ENCODE measurements at places on chromosomes 11 and 22.

DNA sequence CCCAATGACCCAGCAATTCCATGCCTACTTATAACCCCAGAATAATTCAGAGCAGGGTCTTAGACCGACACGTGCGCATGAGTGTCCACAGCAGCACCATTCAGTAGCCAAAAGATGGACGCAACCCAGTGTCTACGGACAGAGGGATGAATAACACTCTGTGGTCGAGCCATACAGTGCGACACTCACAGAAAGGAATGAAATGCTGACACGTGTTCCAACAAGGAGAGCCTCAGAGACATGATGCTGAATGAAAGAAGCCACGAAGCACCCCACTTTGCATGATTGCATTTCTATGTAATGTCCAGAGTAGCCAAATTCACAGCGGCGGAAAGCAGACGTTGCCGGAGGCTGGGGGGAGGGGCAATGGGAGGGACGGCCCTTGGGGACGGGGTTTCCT is 134.4 kb downstream of the CTTN start:
- no peak for DNase-seq

DNA sequence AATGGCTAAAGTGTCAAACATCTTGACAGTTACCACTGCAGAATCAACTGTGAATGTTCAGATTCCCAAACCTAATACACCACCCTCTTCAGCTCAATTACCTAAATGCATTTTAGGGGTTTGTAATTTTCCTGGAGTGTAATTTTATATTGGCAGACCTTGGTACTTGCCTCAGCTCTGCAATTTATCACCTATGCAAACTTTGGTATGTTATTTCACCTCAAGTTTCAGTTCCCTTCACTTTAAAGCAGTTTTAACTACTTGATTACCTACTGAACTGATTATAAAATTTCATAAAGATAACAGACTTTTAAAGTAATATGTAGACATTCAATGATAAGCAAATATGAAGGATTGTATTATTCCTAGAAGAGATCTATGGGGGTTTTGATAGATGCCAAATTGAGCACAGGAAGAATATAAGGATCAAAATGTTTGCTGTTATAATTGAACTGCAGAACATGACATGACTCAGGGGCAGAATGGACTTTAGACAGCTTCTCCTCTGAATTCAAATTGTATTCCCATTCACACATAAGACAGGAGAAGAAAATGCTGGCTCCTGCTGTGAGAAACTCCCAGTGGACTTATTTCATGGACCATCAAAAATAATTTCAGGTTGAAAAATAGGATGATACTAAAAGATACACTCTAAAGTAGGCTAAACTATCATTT is 491.5 kb upstream of the LUZP2 start:
- no peak for DNase-seq

DNA sequence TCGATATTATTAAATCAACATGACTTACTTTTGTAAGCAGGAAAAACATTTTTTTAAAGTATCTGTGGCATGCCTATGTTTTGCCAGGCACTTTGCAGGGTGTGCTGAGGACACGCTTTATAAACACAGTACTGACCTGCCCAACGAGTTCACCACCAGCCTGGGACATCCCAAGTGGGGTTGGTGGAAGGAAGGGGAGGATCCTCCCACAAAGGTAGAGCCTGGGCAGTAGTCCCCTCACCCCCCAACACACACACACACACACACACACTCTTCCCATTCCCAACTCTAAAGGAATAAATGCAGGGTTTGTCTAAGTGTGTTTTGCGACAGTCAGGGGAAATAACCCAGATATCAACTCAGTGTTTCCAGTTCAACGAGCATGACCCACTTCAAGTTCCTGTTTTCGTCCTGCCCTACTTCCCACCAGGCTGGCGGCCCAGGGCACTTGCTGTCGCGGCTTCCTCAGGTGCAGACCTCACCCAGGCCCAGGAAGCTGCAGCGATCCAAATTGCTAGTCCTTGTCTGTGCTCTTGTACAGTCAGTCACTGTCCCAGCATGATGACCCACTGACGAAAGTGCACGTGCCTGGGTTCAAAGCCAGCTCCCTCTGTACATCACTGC is 3.1 kb downstream of the CERK start:
- DNase-seq = peak; percentile 90

GRCh38 chr11:1292644-1293618 is 16.5 kb downstream of the TOLLIP start:
- DNase-seq = no peak

DNA sequence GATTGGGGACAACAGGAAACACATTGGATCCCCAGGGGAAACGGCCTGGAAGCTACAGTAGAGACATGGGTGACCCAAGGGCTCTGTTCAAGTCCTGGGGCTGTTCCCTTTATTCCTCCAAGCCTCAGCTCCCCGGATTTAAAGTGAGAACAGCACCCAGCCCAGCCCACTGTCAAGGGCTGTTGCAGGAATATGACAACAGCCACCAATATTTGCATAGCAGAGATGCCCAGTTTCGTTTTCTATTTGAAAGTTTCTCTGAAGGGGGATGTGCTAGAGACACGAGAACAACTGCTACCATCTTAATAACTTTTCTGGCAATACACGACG is 81.1 kb upstream of the WNT7B start:
- no peak for DNase-seq

GRCh38 chr11:118921929-118922744 is 3.6 kb downstream of the BCL9L start:
- DNase-seq = no peak

GRCh38 chr11:93039531-93040240 is 70.2 kb downstream of the MTNR1B start:
- no peak for DNase-seq

DNA sequence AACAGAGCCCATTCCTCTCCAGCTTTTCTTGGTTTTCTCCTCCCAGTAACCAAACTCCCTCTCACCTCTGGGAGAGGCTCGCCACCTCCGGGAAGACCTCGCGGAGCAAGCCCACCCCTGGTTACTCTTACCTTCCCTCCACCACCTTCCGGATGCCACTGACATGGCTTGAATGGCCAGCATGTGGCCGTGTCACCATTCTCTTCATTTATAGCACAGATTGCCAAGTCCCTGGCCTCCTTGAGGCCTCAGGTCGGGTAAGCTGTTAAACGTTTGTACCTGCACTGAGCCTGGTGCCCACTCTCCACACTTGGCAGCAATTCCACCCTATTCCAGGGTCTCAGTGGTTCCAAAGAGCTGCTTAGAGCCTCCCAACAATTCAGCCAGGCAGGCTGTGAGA is 8.0 kb upstream of the FXYD2 start:
- DNase-seq = no peak

- no peak for DNase-seq
Observed at GRCh38 chr11:114396916-114397315, 3.4 kb downstream of the C11orf71 start.

- DNase-seq = no peak
Observed at GRCh38 chr11:94151903-94152677, 23.4 kb downstream of the PANX1 start.

DNA sequence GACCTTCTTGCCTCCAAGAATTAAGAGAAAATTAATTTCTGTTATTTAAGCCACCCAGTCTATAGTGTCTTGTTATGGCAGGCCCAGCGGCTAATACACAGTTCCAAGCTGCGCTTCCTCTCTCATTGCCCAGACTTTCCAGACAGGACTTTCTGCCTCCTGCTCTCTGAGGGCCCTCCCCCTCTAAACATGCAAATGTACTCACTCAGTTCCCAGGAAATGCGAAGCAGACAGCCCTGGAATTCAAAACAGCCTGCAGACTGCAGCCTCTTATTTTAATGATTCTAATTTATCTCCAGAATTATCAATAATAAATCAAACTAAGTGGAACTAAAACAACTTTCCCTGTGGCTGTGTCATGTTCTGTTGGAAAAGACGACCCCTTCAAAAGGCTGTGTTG is 115.5 kb upstream of the ISX start:
- DNase-seq = no peak

- no peak for DNase-seq
Observed at GRCh38 chr11:134660416-134660815, 248.4 kb upstream of the B3GAT1 start.

- DNase-seq = no peak
Observed at GRCh38 chr11:22163394-22163797, 29.5 kb upstream of the ANO5 start.

GRCh38 chr11:13068211-13068610 is 59.1 kb downstream of the RASSF10 start:
- no peak for DNase-seq

GRCh38 chr22:25373961-25374360 is 154.5 kb downstream of the CRYBB2 start:
- DNase-seq = no peak

GRCh38 chr11:70663815-70664214 is 265.5 kb downstream of the CTTN start:
- no peak for DNase-seq

GRCh38 chr11:100863080-100863581 is 176.0 kb downstream of the ARHGAP42 start:
- DNase-seq = no peak

GRCh38 chr11:114395736-114396135 is 4.6 kb downstream of the C11orf71 start:
- DNase-seq = no peak

- DNase-seq = no peak
Observed at GRCh38 chr11:73185680-73186293, 32.3 kb upstream of the P2RY2 start.

- DNase-seq = no peak
Observed at GRCh38 chr11:117670443-117670842, 126.6 kb downstream of the DSCAML1 start.

DNA sequence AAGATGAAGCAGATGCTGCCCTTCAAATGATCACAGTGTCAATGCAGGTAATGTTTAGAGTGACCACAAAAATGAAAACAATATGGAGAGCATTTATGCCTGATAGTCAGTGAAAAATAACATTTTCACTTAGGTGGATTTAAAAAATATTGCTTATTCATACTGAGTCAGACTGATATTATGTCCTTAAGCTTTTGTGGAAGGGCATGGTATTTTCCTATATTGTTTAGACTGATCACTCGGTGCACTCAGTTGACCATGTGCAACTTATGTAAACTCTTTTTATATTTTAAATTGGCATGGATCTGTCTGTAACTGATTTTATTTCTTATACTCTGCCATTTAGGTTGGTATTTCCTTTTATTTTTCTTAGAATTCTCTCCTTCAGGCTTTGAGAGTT is 106.6 kb downstream of the DYNC2H1 start:
- no peak for DNase-seq

GRCh38 chr22:36088292-36088691 is 59.7 kb upstream of the RBFOX2 start:
- DNase-seq = no peak

DNA sequence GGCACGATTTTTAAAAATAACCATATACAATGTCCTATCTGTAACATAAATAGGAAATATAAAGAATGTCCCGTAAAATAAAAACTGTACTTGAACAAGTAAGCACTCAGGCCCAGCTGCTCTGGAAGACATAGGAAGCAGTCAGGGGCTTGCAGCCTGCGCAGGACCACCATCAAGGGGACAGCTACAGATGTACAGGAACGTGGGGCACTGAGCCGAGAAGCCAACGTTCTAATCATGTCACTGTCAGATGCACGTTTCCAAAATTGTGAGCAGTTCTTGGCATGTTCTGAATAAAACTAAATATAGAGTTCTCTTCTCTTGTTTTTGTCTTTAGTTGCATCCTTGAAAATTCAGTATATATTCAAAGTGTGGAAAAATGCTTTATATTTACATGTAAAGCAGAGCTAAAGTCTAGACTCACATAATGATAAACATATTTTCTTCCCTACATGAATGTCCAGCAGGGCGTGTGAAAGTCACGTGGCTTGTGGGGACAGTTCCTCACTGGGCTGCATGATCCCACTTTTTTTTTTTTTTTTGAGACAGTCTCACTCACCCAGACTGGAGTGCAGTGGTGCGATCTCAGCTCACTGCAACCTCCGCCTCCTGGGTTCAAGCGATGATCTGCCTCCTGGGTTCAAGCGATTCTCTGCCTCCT is 28.4 kb upstream of the TSPAN18 start:
- no peak for DNase-seq

- no peak for DNase-seq
Observed at GRCh38 chr11:95908826-95909225, 15.1 kb downstream of the MTMR2 start.

DNA sequence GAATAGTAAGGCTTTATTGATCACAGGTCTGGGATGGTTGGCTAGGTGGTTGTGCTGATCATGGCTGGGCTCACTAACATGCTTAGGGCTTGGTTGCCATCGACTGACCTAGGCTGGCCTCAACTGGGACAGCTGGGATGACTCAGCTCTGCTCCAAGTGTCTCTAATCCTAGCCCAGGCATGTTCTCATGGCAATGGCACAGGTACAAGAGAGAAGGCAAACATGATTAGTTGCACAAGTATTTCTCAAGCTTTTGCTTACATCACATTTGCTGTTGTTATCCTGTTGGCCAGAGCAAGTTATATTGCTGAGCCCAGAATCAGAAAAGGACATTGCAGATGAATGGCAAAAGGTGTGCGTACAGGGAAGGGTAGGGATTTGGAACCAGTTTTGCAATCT is 68.5 kb upstream of the SLC35C1 start:
- no peak for DNase-seq

GRCh38 chr11:225734-226453 is 10.2 kb downstream of the SIRT3 start:
- DNase-seq = no peak

DNA sequence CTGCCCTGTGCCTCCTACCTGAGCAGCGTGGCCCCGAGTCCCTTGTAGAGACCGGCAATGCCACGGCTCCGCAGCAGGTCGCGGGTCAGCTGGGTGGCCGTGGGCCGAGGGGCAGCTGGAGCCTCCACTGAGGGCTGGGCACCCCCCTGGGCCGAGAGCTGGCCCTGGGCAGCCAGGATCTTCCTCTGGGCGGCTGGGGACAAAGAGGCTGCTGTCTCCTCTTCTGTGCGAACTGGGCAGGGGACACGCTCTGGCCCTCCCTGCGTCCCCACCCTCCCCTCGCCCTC is 2.6 kb upstream of the CEND1 start:
- no peak for DNase-seq

DNA sequence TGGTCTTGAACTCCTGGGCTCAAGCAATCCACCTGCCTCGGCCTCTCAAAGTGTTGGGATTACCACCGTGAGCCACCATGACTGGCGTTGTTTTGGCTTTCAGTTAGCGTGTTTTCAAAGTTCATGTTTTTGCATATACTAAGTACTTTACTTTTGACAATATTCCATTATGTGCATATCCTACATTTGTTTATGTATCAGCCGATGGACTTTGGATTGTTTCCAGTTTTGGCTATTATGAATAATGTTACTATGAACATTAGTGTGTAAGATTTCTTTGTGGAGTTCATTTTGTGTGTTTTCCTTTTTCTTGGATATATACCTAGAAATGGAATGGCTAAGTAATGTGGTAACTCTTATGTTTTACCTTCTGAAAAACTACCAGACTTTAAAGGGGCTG is 9.9 kb downstream of the CSTF3 start:
- DNase-seq = no peak

Data from T-helper 2 cell (primary cell).